ENCODE measurements at places on chromosomes 5 and 9.

DNA sequence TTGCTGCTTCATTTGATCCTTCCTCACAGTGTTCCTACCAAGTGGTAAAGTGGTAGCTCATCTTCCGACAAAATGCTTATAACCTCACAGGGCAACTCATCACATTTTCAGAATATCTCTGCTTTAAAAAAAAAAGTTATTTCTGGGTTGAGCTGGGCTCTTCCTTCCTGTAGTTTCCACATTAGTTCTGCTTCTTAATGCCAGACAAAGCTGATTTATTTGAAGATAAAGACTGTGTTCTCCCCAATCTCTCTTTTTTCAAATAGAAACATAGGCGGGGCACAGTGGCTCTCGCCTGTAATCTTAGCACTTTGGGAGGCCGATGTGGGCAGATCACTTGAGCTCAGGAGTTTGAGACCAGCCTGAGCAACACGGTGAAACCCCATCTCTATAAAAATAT, 273.1 kb downstream of the ACTL7B start:
- DNase-seq, result no peak

DNA sequence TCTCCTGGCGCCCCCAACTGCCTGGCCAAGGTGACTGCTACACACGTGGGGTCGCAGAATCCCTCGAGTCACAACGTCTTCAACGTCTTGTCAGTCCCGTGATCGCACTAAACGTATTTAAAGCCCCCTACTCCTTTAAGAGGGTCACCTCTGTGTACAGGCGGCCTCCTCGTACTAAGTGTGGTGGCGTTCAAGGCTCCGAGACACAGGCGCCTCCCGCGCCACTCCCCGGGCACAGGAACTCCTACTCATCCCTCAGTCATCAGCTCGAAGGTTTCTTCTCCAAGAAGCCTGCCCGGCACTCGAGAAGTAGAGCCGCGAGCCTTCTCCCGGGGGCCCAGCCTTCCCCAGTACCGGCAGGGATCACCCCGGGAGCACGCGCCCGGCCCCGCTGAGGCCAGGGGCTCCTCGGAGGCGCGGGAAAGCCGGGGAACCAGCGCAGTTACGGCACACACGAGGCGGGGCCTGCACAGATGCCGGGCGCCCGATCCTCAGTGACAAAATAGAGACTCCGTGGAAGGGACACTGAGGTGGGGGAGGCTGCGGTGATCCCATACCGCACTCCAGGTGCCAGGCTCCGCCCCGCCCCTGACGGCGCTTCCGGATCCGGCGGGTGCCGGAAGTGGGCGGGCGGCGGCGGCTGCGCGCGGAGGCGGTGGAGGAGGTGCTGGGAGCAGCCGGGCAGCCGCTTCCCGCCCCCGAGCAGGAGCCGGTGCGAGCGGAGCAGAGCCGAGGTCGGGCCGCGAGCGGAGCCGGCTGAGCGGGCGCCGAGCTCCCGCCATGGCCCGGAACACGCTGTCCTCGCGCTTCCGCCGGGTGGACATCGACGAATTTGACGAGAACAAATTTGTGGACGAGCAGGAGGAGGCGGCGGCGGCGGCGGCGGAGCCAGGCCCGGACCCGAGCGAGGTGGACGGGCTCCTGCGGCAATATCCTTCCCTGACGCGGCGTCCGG, 6.9 kb downstream of the ARPC5L start:
- DNase-seq, result peak; percentile 90

DNA sequence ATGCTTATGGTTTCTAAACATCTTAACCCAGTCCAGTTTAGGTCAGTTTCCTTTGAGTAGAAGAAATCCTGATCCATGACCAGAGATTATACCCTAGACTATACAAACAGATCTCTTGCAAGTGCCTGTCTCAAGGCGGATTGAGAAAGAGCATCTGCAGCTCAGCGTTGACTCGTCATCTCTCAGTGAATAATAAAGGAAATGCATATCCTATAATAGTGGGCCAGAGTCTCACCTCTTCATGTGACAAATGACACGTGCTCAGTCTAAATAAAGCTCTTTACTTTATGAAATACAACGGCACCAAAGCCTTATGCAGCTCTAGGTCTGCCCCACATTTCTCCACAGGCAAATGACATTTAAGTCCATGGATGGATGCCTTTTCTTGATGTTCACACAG, 179.4 kb upstream of the NR3C1 start:
- DNase-seq, result no peak

DNA sequence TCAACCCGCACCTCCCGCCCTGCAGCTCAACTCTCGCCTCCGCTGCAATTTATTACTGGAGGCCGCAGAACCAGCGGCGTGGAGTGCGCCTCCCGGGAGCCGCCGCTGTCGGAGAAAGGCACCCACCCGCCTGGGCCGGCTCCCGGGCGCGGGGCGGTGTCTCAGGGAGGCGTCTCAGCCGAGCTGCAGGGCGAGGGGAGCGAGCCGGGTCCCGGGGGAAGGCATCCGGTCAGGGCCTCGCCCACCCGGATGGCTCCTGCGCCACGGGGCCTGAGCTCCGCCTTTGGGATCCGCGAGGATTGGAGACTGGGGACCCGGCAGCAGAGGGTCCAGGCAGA, 32.9 kb downstream of the TSPAN17 start:
- DNase-seq, result no peak

DNA sequence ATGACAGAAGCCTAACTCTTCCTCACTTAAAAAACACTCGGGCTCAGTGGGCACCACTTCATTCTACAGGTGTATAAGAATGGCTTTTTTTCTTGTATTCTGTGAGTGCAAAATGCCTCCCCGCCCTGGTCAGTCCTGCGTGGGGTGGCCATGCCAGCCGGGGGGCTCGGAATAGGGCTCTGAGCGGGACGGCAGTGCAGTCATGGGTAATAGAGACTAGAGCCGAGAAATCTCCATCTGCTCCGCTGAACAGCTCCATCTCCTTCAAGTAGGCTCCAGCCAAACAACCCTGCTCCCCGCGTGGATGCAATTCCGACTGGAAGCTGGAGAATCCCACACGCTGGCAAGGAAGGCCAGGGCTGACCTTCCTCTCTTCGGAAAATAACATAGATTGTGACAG, 317.0 kb upstream of the IRX4 start:
- no peak for DNase-seq

DNA sequence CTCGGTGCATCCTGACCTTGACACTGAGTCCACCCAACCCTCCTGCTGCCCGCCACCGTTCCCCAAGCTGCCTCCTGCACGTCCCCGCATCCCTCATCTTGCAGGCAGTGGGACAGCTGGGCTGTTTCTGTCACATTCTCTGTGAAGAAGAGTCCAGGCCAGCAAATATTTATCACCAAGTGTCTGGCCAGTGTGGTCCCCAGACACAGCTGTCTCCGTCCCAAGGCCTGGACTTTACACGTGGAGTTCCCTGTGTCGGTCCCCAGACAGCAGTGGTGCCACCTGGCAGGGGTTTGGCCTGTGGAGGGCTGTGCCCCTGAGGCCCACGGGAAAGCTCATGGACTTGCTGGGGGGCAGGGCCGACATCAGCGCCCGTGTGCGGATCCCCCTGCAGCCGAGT, 9.2 kb upstream of the SLC12A7 start:
- DNase-seq, result no peak

- DNase-seq, result no peak
Measured at GRCh38 chr5:52893105-52893504, 96.0 kb upstream of the ITGA2 start.

DNA sequence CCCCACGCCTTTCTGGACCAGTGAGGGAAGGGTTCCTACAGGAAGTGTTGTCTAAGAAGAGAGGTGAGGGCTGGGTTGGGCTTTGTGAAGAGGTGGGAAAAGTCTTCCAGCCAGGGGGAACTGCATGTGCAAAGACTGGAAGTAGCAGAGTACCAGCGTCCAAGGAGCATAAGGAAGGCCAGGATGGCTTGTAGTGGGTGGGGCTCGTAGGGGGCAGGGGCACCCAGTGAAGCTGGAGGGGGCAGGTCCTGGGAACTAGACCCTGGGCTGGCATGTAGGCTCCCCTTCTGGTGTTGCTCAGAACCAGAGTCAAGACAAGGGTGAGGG, 20.4 kb downstream of the PRRX2 start:
- no peak for DNase-seq

DNA sequence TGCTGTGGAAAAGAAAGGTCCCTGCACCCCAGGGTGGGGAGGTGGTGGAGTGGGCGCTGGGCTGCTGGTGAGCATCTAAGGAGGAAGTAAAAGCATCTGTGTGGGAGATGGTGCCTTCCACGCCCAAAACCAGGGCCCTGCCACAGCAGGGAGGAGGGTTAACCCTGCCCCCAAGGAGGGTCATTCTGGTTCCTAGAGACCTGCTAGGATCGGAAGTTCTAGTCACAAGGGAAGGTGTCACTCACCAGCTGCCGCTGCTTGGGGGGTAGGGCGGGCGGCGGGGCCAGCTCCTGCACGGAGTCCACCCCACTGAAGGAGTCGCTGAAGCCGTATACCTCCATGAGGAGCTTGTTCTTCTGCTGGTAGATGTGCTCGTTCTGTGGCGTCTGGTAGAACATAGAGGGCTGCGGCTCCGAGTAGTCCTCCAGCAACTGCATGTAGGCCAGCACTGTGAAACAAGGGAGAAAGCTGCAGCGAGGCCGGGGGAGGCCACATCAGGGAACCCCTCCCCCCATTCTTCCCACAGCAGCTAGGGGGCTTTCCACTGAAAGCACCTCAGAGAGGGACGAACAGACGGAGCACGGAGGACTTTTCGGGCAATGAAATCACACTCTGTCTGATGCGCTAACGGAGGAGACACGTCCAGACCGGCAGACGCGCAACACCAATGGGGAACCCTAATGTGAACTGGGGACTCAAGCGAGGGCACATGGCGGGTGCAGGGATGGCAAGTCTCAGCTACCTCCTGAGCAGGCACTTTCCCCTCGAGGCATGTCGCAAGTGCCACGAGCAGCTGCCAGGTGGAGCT, 76.4 kb downstream of the PRRT1B start:
- no peak for DNase-seq

- DNase-seq, result no peak
Measured at GRCh38 chr5:5533927-5534326, 111.5 kb downstream of the ICE1 start.

GRCh38 chr5:80191991-80192398, 63.9 kb downstream of the SERINC5 start:
- DNase-seq, result peak; percentile 42

GRCh38 chr9:110389148-110389750, 51.6 kb upstream of the TXNDC8 start:
- DNase-seq, result no peak

- DNase-seq, result no peak
Measured at GRCh38 chr9:129567842-129568559, 52.9 kb downstream of the C9orf50 start.

GRCh38 chr9:83307066-83307724, 231.0 kb downstream of the FRMD3 start:
- DNase-seq, result no peak

GRCh38 chr5:126801174-126801991, 24.4 kb downstream of the LMNB1 start:
- DNase-seq, result no peak

- DNase-seq, result no peak
Measured at GRCh38 chr5:150642567-150642927, 2.1 kb downstream of the SYNPO start.

DNA sequence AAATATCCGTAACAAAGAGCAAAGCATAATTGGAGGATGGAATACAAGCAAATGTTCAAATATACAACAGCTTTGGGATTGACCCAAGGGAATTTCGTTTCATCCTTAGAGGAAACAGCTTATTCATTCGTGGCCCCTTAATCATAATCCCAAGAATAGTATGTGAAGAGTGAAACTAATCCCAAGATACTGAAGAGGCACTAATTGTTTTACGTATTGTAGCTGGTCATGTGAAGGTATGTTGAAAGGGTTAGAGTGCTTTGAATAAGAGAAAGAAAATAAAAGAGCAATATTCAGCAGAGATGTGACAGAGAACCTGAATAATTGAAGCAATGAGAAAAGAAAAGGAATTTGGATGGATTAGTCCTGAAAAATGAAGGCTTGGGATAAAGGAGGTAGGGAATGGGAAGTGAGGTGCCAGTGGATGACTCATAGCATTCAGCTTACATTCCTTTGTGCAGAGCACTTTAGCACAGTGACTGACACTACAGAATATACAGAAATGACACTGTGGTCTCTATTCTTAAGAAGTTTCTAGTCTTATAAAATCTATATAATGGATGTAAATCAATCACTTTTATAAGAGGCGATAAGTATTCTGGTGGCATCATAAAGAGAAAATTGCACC, 221.9 kb downstream of the TLR4 start:
- no peak for DNase-seq

GRCh38 chr5:113292462-113292861, 142.3 kb downstream of the TSSK1B start:
- no peak for DNase-seq

DNA sequence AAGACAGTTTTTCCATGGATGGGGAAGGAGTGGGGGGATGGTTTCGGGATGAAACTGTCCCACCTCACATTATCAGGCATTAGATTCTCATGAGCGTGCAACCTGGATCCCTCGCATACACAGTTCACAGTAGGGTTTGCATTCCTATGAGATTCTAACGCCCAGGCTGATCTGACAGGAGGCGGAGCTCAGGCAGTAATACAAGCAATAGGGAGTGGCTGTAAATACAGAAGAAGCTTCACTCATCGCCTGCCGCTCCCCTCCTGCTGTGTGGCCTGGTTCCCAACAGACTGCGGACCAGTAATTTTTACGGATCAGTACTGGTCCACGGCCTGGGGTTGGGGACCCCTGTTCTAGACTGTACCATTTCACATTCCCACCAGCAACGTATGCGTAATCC, 68.3 kb upstream of the OTULINL start:
- DNase-seq, result no peak

- DNase-seq, result no peak
Measured at GRCh38 chr9:6443661-6444060, 30.7 kb downstream of the UHRF2 start.

DNA sequence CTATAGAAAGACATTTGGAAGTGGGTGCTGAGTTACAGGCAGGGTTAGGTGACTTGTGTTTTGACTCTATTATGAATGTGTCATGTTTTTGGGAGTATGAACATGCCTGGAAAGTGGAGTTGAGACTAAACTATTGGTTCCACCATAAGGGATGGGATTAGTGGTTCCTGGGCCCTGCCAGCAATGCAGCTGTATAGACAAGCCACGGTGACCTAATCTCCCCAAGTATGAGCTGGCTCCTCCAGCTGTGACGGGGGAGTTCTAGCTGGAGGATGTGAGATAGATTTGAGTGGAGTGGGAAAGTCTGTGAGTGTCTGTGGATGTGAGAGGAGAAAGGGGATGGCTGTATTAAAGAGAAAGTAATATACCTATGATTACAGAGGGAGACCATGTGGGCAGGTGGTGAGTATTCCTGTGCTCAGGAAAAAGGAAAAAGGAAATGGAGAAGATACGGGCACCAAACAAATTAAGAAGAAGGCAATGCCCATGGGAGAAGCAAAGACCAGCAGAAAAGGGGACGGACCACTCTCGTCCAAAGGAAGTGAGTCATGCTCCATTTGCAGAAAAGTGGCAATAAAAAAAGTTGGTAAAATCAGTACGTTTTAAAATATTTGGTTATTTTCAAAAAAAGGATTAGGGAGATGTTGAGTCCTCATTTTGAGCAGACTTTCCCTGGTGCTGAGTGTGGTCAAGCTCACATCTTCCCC, 48.3 kb upstream of the ICE1 start:
- no peak for DNase-seq

DNA sequence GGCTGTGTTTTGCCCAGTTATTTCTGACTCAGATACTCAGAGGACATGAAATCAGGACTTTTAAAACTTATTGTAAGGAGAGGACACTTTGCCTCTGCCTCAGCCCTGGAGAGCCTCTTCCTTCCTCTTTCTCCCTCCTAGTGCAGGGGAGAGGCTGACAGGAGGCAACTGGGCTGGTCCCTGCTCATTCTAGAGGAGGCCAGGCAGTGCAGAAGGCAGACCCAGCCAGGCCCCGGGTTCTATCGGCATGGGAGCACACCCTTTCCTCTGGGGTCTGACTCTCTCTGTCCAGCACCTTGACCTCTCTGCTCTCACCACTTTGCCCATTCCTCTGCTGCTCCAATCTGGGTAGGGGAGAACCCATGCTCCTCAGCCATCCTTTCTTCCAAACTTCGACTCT, 16.0 kb upstream of the SMIM32 start:
- no peak for DNase-seq

Data from activated effector memory CD4-positive, alpha-beta T cell treated with Interleukin-2 at 50 U/mL for 16 hours (primary cell).